Endothelial cell (in vitro differentiated cells): ENCODE measurements at places on chromosomes 4 and X.

DNA sequence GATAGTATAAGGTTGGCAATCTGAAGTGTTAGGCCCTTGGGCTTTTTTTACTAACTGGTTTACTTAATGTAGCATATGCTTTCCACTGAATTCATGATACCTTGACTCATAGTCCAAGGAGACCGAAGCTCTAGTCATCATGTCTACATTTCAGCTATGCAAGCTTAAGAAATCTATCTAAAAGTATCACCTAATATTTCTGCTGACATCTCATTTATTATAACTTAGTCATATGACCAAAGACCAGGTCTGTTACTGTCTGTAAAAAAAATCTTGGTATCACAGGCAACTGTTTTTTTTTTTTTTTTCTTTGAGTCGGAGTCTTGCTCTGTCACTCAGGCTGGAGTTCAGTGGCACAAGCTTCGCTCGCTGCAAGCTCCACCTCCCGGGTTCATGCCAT lies 814.0 kb upstream of the NDST4 start:
- DNase-seq: no peak

GRCh38 chr4:158873795-158874401 lies 105.1 kb downstream of the FNIP2 start:
- DNase-seq: no peak

DNA sequence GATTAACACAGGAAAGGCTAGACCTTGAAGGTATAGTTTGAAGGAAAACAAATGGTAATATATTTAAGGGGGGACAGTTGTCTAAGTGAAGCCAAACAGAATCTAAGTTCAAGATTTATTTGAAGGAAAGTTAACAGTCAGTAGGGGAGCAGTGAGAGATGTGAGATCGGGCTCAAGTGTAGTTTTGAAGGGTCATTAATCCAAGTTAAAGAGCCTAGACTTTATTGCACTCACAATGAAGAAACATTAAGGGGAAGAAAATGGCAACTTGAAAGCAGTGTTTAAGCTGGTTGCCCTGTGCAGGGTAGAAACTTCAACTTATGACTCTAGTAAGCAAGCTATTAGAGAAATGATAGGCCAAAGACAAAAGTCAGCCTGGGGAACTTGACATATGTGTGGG lies 1952.2 kb downstream of the PCDH7 start:
- no peak for DNase-seq

- no peak for DNase-seq
Measured at GRCh38 chr4:17616283-17616682, 1.8 kb downstream of the MED28 start.

DNA sequence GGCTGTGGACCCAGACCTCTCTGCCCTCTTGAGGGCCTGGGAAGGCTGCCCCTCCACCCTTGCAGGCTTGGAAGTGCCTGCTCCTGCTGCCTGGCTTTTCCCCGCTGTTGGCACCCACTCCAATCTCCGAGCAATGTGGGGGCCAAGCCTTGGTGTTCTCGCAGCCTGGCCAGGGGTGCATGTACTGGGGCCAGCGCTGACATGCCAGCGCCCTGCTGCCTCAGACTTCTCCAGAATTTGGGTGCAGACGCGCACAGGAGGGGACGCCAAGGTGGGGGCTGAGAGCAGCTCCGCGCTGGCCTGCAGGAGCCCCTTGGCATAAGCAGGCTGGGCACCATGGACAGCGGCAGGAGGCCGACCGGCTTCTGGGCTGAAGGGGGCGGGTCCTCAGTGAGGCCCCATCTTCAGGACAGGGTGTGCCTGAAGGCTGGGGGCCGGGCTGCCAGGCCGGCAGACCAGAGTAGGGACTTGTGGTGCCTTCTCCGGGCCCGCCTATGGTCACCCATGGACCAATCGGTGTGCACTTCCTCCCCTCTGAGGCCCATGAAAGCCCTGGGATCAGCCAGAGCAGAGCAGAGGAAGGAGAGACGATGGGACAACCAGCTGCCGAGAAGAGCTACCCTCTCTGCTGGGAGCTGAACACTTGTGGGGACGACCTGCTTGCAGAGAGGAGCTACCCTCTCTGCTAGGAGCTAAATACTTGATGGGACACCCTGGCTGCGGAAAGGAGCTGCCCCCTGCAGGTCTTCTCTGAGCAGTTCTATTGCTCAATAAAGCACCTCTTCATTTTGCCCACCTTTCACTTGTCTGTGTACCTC lies 118.3 kb downstream of the DNAAF6 start:
- DNase-seq: peak; percentile 76
